ENCODE measurements at places on chromosomes 7 and 10.

GRCh38 chr7:143988976-143989745, 11.0 kb upstream of the OR6B1 start:
- DNase-seq = no peak

- no peak for DNase-seq
Observed at GRCh38 chr7:108000875-108001763, 1.8 kb downstream of the LAMB1 start.

- no peak for DNase-seq
Observed at GRCh38 chr7:43337191-43337590, 224.7 kb downstream of the HECW1 start.

DNA sequence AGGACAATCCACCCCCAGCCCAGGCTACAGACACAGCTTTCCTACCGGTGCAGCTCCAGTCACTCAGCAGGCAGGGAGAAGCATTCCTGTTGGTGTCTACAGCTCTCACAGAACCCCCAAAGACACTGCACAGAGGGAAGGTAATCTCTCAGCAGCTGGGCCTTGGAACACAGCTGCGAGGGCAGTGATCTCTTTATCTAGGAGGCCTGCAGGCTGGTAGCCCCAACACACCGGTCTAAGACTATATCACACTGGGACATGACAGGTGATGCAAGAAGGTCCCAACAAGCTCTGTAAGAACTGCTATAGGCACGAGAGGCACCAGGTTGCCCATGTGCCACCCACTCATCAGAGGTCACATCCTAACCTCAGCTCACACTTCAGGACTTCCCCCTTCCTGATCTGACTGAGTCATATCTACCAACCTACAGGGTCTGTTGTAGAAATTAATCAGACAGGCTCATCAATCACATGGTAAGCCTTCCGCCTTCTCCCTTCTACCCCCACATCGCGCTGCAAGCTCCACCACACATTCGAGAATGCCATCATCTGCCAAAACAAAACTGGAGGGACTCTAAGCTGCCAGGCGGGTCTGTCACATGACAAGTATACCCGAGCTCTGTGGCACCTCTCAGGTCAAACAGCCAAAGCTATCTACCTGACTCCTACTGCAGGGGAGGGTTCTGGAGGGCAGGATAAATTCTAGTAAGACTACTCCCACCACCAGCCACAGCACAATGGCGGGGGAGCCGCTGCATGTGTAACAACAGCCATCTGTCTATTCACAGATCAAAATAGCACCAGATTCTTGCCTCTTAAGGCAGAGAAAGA, 26.1 kb downstream of the FAM53B start:
- no peak for DNase-seq

DNA sequence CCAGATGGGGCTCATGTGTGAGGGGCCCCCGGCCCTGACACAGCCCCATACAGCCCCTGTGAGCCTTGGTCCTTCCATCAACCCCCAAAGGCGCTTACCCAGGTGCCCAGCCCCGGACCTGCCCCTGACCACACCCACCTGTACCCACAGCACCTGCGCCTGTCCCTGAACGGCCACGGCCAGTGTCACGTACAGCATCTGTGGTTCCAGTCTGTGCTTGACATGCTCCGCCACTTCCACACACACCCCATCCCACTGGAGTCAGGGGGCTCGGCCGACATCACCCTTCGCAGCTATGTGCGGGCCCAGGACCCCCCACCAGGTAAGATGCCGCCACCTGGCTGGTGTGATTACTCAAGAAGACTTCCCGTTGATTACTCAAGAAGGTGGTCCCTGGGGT, 33.5 kb downstream of the SH2B2 start:
- DNase-seq = no peak

DNA sequence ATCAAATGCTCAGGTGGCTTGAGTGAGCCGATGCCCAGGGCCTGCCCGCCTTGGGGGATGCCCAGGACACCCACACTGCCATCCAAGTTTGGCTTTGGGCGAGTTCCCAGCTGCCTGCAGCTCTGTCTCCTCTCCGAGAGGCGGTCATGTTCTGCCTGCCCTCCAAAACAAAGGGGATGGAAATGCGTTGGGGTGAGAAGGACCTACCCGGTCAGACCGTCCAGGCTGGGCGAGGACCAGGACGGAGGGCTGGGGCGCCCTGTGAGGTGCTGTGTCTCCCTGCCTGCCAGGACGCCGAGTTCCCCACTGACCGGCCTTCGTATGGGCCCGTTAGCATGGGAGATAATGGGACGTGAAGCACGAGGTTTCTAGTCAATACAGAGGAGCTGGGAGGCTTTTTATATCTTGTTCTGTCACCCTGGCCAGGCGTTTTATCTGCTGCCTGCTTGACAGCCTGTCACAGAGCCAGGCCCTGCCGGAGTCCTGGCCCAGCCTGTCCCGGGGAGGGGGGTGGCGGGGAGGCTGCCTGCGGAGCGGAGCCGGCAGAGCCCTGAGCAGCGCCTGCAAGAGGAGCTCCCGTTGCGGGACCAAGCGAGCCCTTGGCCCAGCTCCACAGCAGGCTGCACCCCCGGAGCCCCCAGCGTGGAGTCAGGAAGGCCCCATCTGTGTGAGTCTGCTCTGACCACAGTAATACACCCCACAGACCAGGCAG, 22.0 kb upstream of the ELFN1 start:
- no peak for DNase-seq

GRCh38 chr10:71646037-71646436, 73.5 kb downstream of the C10orf105 start:
- no peak for DNase-seq

DNA sequence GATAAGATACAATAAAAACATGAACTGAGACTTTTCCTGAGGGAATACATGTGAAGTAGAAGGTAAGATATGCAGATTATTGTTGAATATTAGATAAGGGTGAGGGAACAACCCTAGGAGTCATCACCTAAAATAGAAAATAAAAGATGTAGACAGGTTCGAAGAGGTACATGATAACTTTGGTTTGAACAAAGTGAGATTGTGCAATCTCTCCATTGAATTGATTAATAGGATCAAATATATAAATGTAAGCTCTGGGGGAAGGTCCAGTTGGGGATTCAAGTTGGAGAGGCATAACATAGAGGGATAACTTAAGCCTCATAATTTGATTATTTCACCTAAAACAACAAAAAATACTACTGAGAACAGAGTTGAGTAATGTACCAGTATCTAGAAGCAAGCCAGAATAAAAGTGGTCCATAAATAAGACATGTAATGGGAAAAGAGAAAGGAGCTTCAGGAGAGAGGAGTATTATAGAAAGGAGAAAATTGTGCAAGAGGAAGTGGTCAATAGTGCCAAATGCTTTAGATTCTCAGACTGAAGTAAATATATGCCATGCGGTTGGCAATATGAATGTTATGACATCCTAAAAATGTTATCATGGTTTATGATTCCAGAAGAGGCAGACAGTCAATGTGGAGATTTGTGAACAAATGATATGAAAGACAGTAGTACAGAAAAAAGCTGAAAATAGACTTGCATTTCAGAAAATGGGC, 282.3 kb upstream of the CHRM2 start:
- no peak for DNase-seq

DNA sequence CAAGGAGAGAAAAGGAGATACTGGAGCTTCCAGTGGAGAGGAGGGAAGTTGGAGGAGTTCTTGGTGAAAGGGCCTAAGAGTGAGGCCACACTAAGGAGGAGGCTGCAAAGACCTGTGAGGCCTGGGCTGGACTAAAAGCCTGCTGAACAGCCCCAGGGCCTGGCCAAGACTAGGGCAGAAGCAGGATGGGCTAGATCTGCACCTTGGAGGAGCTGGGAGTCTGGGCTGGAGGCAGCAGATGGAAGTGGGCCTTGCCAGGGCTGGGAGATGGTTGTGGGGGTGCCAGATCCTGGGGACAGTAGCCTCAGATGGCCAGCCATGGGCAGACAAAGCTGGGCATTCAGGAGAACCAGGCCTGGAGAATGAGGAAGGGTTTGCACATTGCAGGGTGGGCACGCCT, 6.5 kb upstream of the PURB start:
- no peak for DNase-seq

DNA sequence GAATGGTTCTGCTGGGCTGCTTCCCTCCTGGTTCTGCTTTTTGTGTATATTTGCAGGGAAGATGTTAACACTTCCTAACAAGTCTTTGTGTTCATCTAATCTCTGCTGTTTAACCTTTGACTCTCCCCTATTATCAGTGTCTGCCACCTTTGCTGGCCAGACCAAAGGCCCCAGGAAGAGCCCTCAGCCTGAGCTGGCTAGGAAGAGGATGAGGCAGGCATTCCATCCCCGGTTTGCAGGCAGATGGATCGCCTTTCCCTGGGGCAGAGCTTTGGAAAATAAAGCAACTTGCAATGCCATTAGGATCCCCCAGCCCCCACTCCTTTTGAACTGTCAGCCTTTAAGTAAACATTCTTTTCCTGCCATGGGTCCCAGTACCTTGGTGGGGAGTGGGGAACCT, 19.0 kb downstream of the DPCD start:
- no peak for DNase-seq

GRCh38 chr10:28947171-28947570, 269.9 kb downstream of the BAMBI start:
- DNase-seq = no peak

DNA sequence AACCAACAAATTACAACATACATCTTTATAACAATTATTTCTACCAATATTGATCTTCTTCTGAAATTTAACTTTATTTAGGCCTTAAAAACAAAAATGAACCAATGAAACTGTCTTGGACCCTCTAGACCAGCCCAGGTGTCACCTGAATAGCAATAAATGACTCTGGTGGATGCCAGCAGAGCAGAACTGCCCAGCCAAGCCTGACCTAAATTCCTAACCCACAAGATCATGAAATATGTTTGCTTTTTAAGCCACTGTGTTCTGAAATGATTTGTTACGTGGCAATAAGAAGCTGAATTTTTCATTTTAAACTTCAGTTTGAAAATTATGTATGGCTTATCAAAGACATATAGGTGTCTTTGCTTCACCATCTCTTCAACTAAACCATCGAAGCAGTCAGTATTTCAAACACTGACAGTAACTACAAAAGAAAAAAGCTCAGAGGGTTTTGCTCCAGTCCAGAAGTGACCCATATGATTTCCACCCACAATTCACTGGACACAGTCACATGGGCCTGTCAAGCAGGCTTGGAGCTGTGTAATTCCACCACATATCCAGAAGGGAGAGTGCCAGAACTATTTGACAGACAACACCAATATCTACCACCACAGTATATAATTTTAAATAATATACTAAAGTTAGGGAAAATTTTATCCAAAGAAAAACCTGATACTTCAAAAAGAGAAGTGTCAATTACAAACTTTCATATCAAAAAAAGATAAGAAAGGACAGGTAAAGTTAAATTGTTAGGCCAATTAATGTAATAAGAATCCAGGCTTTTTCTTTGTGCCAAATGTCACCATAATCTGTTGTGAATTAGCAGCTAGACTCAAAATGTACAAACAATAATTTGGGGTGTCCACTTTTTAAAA, 94.5 kb downstream of the KMT2C start:
- no peak for DNase-seq

DNA sequence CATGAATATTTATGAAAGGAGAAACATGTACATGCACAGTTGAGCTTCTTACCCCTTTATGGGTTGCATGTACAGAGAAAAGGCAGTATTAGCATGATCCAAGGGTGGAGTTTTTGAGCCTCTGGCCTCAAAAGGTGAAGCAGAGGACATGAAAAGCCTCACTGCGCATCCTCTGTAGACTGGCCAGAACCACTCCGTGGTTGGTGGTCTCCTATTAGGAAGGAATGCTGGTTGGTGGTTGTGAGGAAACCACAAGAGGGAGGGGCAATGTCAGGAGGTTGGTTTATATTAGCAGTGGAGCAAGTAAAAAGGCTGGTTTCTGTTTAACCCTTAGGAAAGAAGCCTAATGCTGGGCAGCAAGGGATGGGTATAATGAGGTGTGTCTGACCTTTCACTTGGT, 37.5 kb downstream of the AHCYL2 start:
- no peak for DNase-seq

DNA sequence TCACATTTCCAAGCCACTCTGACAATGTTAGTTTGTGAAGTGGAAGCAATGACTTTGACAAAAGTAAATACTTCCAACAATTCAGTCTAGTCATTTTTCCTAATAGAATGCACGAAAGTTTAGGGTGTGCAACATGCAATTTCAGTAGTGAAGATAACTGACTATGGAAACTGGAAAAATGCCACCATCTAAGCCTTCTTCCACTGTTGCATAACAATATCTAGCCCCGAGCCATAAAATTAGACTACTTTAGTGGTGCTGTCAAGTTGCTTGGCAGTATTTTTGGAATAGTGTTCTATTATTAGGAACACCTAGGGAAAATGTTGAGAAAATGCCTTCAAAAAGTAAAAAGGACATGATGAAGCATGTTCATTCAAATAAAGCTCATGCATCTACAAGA, 17.9 kb downstream of the SEMA3A start:
- DNase-seq = no peak

DNA sequence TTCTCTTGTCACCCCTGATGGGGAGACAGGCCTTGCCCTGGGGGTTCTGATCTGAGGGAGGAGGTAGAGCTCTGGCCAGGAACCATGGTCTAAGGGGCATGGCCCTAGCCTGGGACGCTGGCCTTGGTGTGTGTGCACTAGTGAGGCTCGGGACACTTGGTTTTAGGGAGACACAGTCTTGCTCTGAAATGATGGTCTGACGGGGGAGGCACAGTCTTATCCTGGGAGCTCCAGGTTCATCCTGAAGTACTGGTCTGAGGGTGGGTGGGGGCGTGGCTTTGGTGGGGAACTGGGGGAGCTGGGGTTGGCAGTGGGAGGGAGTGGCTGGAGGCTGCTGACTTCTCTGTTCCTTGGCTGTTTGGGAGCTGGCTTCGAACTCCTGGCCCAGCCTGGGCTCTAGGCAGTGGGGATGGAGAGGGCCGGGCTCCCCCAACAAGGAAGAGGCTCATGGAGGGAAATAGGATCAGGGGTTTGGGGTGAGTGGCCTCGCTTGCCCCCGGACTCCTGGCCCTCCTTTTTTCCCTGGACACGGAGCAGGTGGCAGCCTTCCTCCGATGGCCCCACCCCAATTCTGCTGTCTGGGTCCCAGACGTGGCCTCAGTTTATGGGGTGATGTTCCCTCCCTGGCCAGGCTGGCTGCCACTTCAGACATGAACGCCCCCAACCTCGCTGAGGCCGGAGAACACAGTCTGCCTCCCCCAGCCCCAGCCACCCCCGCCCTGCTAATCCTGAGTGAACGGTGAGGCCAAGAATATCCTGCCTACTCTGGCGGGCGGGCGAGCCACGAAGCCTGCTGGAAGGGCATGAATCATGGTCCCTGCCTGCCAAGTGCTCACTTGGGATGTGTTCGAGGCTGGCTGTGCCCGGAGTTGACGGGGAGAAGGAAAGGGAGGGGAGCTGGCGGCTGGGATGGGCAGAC, 43.5 kb downstream of the TMEM270 start:
- no peak for DNase-seq

Measured in GM18507 (cell line).